ENCODE measurements at places on chromosomes 2 and 18.

- peak; percentile 7 for DNase-seq
Observed at GRCh38 chr2:231930593-231931281, 4.5 kb upstream of the NPPC start.

DNA sequence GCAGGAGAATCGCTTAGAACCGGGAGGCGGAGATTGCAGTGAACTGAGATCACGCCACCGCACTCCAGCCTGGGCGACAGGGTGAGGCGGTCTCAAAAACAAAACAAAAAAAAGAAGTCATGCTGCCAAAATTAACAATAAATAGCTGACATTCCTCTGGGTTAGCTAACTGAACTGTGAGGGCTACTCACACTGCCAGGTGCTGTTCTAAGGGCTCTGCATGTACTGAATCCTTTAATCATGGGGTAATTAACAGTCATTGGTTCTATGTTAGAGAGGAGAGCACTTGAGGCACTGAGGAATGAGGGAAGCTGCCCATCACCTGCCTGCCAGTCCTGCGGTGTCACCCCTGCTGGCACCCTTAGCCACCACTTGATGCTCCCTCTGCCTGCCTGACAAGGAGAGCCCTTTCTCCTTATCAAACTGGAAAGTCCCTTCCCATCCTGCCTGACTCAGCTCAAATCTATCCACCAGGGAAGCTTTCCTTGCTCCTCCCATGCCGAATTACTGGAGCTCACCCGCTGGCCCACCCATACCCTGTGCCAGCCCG lies 73.0 kb upstream of the RIOK3 start:
- no peak for DNase-seq

DNA sequence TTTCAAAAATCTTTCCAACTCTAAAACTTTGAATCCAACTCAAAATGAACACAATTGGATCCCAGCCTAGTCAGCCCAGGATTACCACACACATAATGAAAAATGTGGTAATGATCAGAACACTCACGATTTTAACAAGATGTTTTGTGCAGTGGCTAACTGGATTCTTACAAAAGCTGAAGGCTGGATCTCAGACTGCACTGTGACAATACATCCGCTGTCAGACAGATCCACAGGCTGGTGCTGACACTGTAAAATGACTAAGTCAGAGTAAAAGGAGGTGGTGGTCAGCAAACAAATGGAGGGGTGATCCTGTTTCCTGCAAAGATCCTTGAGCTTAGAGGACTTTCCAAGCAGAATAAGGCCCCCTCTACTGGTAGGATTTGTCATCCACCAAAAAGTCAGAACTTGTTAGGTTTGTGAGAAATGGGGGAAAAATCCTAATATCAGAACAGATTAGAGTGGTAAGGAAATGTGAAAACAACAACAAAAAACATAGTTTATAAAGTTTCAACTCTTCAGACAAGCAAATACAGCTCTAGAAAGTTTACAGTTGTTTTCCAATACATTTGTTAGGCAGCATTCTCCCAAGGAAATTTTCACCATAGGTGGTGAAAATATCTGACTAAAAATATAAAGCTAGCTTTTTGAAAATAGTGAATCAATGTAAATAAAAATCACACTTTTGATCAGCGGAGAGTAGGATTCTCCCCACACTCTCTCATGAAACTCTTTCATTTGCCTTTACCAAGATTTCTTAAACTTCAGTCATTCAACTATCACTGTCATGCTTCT lies 211.9 kb downstream of the AGPS start:
- DNase-seq, result peak; percentile 74

DNA sequence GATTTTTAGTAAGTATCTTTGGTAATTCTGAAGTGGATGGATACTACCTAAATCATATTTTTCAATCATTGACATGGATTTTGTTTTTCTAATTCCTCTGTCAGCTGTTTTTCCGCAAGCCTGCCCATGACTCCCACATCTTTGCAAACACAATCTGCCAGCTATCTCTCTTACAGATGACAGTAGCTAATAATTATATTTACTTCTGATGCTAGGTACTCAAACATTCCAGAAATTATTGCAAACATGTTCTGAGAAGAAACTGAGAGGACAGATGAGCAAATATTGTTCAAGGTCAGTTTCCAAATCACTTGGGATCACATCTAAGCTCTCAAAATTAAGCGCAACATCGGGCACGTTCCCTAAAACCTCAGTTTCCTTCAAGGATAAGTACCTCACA lies 270.0 kb upstream of the CDH19 start:
- DNase-seq, result no peak

DNA sequence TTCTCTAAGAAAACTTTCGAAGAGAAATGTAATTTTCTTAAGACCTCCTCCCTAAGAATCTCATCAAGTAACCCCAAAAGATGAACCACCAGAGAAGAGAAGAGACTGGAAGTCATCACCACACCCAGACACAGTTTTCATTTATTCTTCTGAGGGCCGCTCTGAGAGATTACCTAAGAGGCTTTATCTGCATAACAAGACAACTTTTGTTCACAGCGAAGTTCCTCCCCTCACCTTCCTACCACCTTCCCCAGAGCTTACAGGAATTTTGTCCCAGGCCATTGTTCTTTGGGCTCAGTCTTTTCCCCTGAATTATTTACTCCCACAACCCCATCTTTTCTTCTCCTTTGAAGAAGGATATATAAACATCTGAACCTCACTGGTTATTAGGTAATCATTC lies 92.8 kb downstream of the AKAIN1 start:
- DNase-seq, result no peak

GRCh38 chr2:8631465-8632005 lies 50.3 kb upstream of the ID2 start:
- DNase-seq, result no peak

DNA sequence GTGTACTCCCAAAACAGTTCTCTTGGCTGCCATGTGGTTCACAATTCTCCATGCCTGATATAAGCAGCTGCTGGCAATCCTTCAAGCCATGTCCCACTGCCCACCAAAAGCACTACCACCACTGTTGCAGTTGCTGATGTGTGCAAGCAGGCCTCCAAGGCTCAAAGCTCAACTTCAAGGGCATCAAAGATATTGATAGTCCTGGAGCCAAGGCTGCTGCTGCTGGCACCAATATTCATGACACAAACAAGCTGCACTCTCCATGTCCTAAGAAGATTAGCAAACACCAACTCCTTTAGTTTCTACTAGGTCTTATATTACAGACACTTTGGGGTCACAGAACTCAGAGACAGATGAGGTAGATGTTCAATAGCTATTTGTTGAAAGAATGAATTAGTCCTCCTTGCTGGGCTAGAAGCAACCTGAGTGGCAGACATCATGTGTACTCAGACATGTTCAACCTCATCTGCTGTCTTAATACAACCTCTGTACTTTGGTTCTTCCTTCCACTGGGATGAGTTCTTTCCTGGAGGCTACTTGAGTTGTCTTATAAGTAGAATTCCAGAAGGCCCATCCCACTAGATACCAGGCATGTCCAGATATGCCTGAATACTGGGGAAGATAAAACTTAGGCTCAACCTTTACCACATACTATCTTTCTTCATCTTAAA lies 104.5 kb upstream of the UGP2 start:
- no peak for DNase-seq

GRCh38 chr2:219998107-219998506 lies 370.7 kb downstream of the SLC4A3 start:
- DNase-seq, result peak; percentile 21

DNA sequence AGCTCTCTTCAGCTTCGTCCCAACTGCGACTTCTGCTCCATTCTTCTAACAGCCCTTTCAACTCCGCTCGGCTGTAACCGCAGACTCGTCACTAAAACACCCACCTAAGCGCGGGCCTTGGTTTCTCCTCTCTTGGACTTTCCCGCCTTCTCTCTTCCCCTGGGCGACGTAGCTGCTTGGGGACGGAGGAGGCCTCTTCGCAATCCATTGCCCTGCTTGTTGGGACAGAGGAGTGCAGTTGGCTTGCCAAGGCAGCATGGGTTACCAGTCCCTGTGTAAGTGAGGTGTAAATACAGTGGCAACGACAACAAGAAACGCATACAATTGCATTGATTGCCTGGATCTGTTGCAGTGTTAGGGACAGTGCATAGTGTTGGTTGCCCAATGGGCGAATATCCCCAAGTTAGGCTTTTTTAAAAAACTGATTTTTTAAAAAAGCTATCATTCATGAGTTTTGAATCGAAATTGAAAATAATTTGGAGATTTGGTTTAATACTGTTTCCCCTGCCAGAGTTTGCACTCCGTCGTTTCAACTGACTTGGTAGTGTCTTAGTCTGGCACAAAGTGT lies 484 bp upstream of the DARS1 start:
- no peak for DNase-seq
